ENCODE measurements at places on chromosomes 3 and 15. TPM values are rescaled to one million over a fixed set of nuclear protein-coding genes. Genes with fewer than 3 reads are reported as not detected.
A peak's percentile ranks its signal among the peaks of the same experiment; 100 is the strongest.

HYAL2 gene
- total RNA-seq = 6.5 TPM

MKRN3 gene
- 0.91 TPM for total RNA-seq

NOX5 gene
- total RNA-seq = not detected

GRCh38 chr15:65289261-65289854 is 2.7 kb upstream of the PARP16 start:
- DNase-seq = no peak

ABTB1 gene
- 15.6 TPM for total RNA-seq

GRAMD1C gene
- 1.1 TPM for total RNA-seq

GRCh38 chr3:72437661-72438406 is 410.4 kb downstream of the SHQ1 start:
- DNase-seq = no peak

DNA sequence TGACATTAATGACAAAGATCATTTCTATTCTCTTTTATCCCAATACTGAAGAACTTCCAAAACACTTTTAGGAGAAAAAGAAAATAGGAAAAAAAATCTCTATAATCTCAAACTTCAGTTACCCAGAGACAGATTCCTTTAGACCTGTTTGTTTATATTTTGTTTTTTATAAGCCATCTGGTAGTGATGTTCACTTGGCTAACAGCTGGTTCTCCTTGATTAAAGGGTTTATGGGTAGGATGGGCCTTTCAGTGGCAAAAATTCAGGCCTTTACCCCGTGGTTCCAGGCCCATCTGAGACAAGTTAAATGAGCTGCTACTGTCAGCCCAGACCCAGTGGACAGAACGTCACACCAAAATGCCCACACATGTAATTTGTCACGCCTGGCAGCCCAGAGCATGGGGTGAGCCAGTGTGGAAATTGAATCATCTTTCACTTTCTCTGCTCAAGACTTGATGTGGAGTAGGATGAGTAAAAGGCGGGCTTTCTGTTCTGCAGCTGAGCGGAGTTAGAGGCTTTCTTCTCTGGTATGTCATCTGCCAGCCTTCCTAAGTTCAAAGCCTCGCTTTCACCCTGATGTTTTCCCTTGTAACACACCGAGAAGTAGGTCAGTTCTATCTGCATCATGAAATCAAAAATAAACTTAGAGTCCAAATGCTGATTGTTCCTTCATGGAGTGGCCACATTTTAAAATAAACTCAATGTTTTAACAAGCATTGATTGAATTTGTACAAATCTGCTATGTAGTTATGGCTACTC is 62.5 kb upstream of the SKOR1 start:
- DNase-seq = peak; percentile 65

SEMA7A gene
- 16.1 TPM for total RNA-seq

DNA sequence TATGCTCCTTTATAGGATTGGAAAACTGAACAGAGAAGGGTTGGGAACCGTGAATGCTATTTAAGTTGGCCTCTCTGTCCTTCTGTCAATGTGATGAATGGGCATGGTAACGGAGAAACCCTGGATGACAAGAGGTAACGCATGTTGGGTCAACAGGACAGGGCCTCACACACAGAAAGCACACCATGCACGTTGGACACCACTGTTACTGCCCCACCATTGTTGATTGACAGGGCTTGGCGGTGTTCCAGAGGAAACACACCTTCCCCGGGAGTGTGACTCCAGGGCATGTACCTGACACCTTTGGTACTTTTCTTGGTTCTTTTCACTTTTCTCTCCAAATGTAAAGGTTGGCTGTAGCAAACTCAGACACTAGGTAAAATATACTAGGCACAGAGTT is 548.5 kb downstream of the OCA2 start:
- DNase-seq = no peak

CLDN18 gene
- not detected for total RNA-seq

- DNase-seq = no peak
Measured at GRCh38 chr3:123653221-123653682, 68.4 kb upstream of the HACD2 start.

- no peak for DNase-seq
Measured at GRCh38 chr3:186097663-186098451, 11.0 kb downstream of the ETV5 start.

DNA sequence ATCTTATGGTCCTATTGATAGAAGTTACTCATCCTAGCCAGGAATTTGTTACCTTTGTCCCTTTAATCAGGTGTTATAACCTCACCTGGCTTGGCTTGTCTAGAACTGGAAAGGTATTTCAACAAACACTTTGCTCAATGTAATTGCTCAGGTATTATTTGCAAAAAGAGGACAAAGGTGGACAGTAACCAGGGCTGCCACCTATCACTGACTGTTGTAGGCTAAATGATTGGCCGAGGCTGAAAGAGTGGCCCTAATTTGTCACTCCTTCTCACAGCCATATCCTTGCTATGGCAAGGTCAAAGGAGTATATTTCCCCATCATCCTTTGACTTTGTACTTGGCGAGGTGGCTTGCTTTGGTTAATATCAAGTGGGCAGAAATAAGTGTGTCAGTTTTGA is 2.7 kb upstream of the SELENOS start:
- DNase-seq = no peak

ULK3 gene
- 58.0 TPM for total RNA-seq

NFKBIZ gene
- total RNA-seq = 45.3 TPM

TNFAIP8L3 gene
- total RNA-seq = not detected

SLC6A1 gene
- not detected for total RNA-seq

DNA sequence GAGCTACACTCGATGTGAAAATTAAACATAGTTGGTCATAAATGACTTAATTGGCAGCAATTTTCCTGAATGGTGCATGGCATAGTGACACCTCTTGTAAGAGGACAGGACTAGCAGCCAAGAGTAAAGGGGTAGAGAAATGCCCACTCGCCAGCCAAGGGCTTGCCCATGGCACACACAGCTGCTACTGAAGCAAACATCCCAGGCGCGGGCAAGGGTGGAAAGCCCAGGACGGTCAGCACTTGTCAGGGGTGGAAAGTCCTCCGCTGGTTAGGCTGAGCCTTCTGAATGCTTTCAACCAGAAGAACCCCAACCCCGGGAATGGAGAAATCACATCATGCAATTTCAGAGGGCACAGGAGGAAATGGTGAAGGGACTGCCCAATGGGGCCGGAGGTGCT is 31.6 kb downstream of the BDH1 start:
- no peak for DNase-seq

- no peak for DNase-seq
Measured at GRCh38 chr3:166531730-166532129, 694.5 kb upstream of the BCHE start.

DNA sequence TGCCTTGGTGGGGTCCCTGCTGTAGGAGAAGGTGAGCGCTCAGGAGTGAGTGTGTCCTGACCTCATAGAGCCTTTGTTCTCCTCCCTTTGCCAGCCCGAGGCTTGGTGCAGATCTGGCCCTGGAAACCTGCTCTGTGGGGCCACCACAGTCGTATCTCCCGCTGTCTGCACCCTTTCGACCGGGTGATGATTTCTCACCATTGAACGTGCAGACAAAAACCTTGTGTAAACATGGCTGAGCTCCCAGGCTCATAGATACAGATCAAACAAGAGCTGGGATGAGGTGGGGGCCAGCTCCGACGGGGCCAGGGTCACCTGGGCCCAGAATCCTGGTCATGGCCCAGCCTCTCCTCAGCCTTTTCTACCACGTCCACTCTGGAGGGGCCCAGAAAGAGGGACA is 34.6 kb upstream of the ESYT3 start:
- no peak for DNase-seq
